HTR-8/SVneo (cell line): ENCODE measurements at places on chromosomes 13 and 19.

DNA sequence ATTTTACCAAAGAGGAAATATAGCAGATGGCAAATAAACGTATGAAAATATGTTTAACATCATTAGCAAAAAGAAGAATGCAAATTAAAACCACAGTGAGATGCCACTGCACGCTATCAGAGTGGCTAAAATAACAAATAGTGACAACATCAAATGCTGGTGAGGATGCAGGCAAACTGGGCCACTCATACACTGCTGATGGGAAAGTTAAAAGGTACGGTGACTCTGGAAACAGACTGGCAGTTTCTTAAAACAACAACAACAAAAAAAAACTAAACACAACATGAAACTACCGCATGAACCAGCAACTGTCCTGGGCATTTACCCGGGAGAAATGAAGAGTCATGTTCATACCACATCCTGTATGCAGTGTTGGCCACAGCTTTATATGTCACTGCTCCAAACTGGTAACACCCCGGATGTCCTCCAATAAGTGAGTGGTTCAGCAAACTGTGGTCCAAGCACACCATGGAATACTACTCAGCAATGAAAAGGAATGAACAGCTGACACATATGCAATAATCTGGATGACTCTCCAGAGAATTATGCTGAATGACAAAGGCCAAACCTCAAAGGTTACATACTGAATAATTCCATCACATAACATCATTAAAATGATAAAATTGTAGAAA lies 22.3 kb downstream of the EPS15L1 start:
- DNase-seq, result no peak

DNA sequence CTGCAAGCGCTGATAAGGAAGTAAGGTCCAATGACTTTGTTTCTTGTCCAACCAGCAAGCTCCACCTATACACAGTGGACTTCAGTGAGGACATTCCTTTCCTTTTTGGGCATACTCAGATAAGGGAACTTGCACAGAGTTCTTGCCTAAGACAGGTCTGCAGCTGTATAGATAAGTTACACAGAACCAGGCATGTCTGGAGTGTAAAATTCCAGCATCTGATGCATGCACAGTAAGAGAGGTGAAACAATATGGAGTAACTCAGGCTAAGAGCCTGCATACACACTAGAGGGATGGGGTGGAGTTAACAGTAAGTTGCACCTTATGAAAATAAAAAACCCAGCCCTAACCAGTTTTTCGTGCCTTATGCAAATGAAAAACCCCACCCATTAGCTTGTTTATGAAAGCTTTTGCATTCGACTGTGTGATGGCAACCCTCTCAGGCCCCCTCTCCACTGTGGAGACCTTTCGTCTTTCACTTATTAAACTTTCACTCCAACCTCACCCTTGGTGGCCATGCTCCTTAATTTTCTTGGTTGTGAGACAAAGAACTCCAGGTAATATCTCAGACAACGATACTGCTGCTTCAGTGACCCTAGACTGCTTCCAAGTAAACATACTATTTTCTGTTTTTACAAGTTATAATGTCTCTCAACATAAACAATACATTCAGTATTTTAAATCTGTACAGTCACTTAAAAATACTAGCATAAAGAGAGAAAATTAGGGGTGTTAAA lies 2859.0 kb upstream of the PCDH20 start:
- no peak for DNase-seq

- no peak for DNase-seq
Measured at GRCh38 chr19:46954993-46955812, 64.4 kb upstream of the NPAS1 start.

- no peak for DNase-seq
Measured at GRCh38 chr13:44084146-44084545, 204.4 kb downstream of the LACC1 start.

- no peak for DNase-seq
Measured at GRCh38 chr13:20960663-20961309, 58.2 kb upstream of the XPO4 start.

GRCh38 chr19:11737964-11738745 lies 591 bp downstream of the ZNF823 start:
- no peak for DNase-seq

DNA sequence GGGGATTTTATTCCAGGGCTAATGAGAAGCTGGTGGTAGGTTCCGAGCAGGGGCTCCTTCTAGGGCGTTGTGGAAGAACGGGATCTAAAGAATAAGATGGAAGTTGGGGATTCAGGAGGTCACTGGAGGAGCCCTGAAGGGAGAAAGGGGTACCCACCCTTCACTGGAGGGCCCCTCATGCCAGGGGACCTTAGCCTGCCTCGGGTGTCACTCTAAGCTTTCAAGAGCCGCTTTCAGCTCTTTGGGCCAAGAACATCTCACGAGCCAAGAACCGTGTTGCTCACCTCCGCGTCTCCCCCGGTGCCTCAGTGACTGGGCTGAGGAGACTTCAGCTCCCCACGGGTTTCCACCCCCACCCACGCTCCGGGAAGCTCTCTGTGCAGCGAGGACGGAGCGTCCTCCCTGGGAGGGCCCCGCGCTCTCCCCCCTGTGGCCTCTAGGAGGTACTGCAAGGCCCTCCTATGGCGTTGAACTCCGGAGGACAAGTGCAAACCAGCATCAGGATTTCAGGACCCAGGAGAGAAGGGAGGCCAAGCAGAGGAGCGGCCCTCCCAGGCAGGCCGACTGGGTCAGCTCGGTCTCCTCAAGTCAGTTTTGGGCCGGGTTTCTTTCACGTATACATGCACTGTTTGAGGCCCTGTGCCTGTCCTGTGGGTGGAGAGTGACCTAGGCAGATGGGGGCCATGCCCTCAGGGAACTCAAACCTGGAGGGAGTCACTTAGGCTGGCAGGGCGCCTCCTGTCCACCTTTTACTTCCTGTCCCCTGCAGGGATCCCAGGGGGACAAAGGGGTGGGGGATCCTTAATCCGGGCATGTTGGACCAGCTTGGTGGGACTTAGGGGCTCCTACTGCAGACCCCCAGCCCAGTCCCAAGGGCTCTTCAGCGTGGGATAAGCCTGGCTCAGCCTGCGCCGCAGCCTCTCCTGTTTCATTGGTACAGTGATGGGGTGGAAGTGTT lies 5.1 kb upstream of the KRTDAP start:
- DNase-seq, result peak; percentile 86

GRCh38 chr13:66501181-66501580 lies 729.0 kb downstream of the PCDH9 start:
- DNase-seq, result no peak

- DNase-seq, result no peak
Measured at GRCh38 chr13:49925881-49926418, 10.2 kb downstream of the SPRYD7 start.

GRCh38 chr19:29840066-29840950 lies 28.5 kb downstream of the CCNE1 start:
- no peak for DNase-seq

DNA sequence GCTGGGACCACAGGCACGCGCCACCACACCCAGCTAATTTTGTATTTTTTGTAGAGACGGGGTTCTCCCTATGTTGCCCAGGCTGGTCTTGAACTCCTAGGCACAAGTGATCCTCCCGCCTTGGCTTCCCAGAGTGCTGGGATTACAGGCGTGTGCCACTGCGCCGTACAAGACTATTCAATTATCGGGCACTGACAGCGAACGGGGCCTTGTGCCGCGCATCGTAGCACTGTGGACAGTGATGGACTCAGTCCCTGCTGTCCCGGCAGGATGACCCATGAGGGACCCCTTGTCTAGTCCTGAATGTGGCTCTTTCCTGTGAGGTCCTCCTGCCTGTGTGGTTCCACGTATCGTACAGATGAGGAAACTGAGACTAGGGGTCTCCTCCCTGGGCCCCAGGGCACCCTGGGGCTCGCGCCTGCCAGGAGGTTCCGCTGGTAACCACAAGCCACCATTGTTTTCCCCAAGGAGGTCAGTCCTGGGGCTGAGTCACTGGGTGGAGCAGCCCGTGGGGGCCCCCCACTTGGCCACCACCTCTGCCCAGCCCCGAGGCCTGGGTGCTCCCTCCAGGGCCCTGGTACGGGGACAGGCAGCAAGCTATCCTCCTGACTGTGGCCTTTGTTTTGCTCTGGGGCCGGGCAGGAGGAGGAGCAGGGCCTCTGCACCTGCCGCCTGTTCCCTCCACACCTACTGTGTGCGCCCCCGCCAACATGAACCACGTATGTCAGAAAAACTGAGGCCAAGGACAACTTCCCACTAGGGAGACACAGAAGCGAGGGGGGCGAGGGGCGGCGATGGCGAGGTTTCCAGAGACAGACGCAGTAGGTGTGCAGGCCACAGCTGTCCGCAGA lies 2.9 kb upstream of the TCF3 start:
- DNase-seq, result no peak

GRCh38 chr13:84658491-84659358 lies 776.5 kb upstream of the SLITRK1 start:
- no peak for DNase-seq

- no peak for DNase-seq
Measured at GRCh38 chr13:99982036-99982730, 599 bp downstream of the ZIC2 start.

- DNase-seq, result no peak
Measured at GRCh38 chr13:44031555-44031954, 151.9 kb downstream of the LACC1 start.

DNA sequence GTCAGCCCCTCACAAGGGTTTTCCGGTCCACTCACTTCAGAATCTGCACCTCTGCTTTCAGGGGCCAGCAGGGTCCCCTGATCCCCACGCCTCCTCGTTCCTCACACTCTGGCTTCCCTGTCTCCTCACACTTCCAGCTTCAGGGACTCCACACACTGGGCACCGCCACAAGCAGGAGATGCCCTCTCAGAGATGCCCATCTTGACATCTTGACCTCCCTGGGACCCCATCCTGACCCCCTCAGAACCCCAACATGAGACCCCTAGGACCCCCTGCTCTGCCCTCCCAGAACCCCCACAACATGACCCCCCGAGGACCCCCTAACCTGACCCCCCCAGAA lies 2.7 kb downstream of the MAP2K2 start:
- no peak for DNase-seq

GRCh38 chr19:32869966-32870573 lies 503 bp upstream of the SLC7A9 start:
- no peak for DNase-seq

GRCh38 chr19:14515501-14516047 lies 2.6 kb downstream of the DNAJB1 start:
- no peak for DNase-seq

DNA sequence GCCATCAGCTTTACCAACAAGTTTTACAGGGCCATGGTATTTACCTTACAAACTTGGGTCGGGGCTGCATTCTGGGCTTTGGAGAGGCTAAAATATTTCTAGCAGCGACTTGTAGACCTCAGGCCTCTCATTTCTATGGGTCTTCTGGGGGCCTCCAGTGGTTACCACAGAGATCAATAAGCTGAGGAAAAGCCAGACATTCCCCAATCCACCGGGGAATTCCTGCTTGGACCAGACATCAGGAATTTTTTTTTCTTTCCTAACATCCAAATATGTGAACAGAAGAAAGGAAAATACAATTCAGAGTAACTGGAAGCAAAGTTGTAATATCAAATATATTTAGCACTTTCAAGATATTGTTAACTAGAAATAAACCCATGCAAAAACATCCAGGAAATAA lies 1.5 kb downstream of the DZIP1 start:
- DNase-seq, result no peak

DNA sequence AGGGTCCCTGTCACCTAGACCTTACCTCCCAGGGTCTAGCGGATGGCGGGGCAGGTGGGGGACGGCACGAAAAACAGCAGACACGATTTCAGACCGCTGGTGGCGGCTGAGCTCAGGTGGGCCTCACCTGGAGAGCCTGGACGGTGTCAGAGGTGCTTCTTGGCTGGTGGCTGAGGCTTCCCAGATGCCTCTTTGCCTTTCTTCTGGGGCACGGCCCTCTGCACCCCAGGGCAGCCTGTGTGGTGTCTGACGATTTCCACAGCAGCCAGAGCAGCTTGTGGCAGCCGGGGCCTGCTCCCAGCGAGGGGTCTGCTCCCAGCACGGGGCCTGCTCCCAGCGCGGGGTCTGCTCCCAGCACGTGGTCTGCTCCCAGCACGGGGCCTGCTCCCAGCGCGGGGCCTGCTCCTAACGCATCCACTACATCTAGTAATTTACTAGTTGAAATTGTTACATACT lies 66.7 kb downstream of the ATP11A start:
- DNase-seq, result no peak

DNA sequence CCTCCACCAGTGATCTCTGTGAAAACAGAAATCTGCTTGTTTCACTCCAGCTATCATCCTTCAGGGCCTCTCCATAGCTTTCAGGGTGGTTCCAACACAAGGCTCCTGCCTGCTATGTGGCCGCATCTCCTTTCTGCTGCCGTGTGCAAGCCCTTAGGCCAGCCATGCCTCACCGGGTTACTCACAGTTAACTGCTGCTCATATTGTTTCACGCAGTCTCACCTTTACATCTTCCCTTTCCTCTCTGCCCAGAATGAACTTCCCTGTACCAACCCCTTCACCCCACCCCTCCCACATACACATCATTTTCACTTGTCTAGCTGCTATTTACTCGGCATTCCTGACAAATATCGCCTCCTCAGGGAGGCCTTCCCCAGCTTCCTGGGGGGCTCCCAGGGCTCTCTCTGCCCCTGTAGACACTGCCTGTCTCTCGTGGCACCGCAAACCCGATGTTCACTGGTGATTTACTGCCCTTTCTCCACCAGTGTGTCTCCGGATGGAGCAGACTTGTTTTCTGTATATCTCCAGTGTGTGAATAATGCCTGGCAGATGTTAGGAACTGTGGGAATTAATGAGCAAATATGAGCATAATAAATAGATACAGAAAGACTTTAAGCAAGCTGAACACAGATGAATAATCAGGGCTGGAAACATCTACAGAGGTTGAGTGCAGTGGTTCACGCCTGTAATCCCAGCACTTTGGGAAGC lies 39.3 kb upstream of the GPR183 start:
- DNase-seq, result no peak

DNA sequence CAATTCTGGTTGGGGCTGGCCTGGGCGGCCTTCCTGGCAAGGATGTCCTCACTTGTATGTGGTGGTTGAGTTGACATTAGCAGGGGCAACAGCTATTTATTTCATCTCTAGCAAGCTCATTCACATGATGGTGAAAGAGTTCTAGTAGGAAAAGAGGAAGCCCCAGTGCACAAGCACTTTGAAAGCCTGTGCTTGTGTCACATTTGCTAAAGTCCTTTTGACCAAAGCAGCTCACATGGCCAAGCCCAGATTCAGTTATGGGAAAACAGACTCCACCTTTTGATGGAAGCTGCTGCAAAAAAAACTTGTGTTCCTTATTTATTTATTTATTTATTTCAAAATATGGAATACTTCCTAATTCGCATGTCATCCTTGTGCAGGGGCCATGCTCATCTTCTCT lies 17.2 kb downstream of the GTF2F2 start:
- DNase-seq, result no peak

- no peak for DNase-seq
Measured at GRCh38 chr19:46579361-46579879, 21.7 kb upstream of the CALM3 start.

- no peak for DNase-seq
Measured at GRCh38 chr19:14475251-14476073, at the start of gene PTGER1. TSS of gene PTGER1 (minus strand) at chr19:14475354. CDS start at chr19:14474320, 1,034 bp downstream.
